ENCODE measurements at places on chromosomes 7 and 10.

DNA sequence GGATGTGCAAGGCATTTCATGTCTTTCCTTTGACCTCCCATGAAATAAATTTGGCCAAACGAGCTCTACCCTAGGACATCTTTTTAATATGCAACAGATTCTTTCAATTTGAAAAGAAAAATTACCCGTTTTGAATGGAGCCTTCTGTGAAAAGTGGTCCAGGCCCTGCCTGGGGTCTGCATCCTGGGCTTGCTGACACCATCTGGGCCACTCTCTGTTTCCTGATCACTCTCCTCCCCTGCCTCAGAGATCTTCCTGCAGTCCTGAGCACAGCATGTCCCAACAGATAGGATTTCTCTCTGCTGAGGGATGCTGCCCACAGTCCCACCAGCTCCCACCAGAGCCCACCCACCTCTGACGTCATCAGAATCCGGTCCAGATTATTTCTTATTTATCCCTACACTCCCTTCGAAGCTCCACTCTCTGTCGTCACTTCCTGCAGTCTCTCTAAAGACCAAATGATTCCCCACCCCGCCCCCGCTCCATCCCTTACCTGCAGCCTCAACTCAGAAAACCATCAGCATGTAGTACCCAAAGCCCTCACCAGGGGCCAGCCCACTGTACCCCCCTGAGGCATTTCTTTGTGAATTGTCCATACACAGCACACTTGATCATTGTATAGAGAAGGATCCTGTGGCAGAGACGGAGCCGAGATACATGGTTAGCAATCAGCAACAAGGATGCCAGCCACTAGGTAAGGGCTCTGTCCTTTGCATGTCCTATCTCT lies 192.1 kb upstream of the MGMT start:
- DNase-seq: no peak

GRCh38 chr10:123472606-123473005 lies 193.5 kb upstream of the GPR26 start:
- no peak for DNase-seq

- DNase-seq: no peak
Observed at GRCh38 chr7:150982351-150982750, 4.2 kb upstream of the KCNH2 start.

- DNase-seq: no peak
Observed at GRCh38 chr7:24932815-24933214, 47.2 kb downstream of the OSBPL3 start.

DNA sequence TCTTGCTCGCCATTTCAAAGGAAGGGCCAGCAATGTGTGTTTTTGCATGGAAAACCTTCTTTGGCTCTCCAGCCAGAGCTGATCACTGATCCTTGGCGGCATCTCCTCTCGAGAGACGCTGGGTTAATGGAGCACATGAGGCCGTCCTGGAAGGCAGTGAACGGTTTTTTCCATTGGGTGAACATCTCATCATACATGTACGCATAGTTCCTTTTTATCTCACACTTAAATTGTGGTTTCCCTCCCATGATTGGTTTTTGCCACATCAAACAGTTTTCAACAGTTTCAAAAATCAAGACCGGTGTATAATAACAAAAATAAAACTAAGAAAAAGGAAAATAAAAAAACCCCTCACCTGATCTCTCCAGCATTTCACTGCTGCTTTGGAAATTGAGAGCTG lies 276.4 kb downstream of the TCF7L2 start:
- DNase-seq: no peak

GRCh38 chr10:49278497-49278981 lies 20.4 kb upstream of the C10orf71 start:
- DNase-seq: no peak

- no peak for DNase-seq
Observed at GRCh38 chr10:86967481-86967941, 771 bp upstream of the ADIRF start.

GRCh38 chr7:8177109-8177933 lies 84.6 kb downstream of the ICA1 start:
- no peak for DNase-seq

GRCh38 chr7:15905251-15906040 lies 219.0 kb upstream of the MEOX2 start:
- DNase-seq: no peak

GRCh38 chr10:73763343-73763742 lies 18.5 kb upstream of the CHCHD1 start:
- no peak for DNase-seq

DNA sequence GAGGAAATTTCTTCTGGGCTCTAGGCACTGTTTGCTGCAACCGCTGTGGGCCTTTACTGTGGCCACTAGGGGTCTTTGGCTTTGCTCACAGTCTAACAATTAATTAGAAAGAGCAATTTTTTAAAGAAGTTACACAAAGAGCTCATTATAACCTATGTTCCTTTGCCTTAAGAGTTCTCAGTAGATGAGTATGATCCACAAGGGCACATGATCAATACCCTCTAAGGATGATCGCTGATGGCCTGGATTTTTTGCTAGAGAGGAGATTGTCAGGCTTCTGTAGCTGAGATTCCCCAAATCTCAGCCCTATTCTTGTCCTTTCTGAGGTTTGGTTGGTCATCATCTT lies 80.8 kb upstream of the RHOBTB1 start:
- DNase-seq: no peak

DNA sequence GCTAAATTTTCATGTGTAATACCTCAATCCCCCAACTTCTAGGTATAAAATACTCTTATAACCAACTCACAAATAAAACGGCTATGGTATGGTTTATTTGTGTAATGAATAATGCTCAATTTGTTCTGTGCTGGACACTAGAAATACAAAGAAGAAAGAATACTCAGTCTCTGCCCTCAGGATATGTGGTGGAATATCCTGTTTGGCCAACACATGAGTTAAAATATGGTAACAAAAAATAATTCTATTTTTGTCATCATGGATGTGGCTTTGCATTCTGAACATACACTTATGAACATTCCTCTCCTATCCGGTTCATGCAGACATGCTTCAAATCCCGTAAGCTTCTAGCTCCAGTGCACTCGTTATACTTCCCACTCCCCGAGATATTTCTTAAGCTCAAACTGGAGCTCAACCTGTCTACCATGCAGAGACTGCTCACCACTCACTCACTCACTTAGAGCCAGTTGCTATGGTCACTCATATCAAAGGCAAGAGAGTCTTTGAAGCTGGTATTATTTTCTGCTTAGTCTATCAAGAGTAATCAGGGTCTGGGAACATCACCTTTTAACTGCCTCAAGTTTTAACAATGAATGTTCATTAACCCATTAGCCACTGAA lies 53.8 kb upstream of the SLC16A12 start:
- no peak for DNase-seq

- DNase-seq: no peak
Observed at GRCh38 chr10:77311186-77311585, 326.4 kb downstream of the KCNMA1 start.

DNA sequence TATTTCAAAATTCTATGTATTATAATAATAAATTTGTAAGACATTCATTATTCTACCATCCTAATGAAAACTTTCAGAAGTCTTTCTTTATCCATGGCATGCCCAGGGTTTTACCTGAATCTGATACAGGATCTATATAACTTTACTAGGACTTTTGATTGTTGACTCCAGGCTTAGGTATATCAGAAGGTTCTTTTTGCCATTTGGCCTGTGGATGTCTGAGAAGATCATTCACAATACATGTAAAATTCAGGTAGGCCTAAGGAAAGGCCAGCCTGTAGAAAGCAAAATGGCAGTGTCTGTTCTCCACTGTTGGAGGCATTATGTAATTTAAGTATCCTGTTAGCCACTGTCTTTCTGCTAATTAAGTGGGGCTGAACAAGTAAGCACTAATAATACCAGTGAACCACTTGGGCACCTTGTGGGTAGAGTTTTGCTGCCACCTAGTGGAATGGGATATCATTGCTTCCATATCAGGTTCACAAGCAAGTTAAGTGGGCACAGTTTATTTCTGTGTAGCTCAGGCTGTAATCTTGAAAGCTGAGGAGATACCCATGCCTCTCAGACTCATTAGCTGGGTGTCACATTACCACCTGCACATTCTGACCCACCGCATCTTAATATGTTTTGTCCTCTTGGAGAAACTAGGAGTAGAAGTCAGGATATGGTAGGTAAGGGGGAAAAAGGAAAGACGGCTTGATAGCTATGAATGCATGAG lies 105.5 kb downstream of the SEPTIN7 start:
- peak; percentile 71 for DNase-seq

- no peak for DNase-seq
Observed at GRCh38 chr10:96416643-96417042, 57.8 kb upstream of the OPALIN start.

DNA sequence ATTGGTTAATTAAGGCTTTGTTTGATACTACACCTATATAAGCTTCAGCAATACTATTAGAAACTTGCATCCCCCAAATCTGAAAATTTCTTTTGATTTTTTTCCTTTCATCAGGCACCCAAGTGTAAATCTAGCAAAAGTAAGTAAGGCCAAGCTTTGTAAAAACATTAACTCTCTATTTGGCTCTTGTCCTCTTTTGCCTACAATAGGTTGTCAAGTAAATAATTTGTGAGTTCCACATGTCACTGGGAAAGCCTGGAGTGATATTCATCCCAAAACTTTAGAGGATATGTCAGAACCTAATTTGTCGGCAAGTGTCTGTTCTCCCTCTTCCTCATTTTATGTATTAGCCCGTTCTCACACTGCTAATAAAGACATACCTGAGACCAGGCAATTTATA lies 492.4 kb downstream of the IPMK start:
- DNase-seq: no peak

DNA sequence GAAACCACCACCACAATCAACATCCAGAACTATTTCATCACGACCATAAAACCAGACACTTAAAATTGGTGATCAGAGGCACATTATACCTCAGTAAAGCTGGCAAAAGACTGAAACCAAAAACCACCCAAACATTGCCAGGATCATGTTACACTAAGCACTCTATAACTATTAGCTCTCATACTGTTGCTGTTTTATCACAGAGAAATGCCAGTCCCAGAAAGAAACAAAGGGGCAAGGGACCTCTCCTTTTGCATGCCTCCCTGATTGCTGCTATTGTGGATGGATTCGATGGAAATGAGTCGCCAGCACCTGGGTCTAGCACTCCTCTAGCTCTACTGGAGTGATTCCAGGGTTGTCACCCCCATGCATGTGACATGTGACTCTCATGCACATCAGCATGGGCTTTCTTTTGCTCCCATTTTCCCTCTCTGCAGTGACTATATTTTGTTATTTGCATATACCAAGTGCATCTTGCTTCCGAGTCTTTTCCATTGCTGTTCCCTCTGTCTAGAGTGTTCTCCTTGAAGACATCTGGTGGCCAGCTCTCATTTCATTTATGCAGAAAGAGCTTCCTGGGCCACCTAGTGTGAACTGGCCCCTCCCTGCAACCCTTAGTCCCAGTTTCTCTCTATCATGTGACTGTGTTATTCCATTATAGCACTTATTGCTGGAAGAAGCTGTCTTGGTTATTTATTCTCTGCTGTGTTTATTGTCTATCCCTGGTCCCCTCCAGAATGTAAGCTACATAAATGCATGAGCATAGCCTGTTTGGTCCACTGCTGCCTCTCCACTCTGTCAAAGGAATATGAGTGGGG lies 300.6 kb downstream of the PLXNA4 start:
- no peak for DNase-seq

Data from stimulated activated naive CD4-positive, alpha-beta T cell (primary cell).